Activated CD4-positive, alpha-beta T cell treated with anti-CD3 and anti-CD28 coated beads, Interleukin-2, amount 10 ng/mL, durations not matched to agents 24 days and 14 days (primary cell): ENCODE measurements at places on chromosomes 16 and 17. TPM values are rescaled to one million over a fixed set of nuclear protein-coding genes. Genes with fewer than 3 reads are reported as not detected.

Gene SRCIN1
- total RNA-seq, result 0.21 and 0.26 TPM in 2 replicates

Gene CDRT4
- total RNA-seq, result 0.79 and 3.3 TPM in 2 replicates

Gene SOX8
- total RNA-seq, result 0.77 and 0.92 TPM in 2 replicates

Gene MEIOB
- total RNA-seq, result not detected in 2 replicates

Gene PRSS33
- not detected in 2 replicates for total RNA-seq

Gene SLFN14
- total RNA-seq, result 0.07 TPM in 1 of 2 replicates, not detected in the other

Gene AURKB
- total RNA-seq, result 92.3 and 101 TPM in 2 replicates

Gene SDR42E1
- 5.3 and 5.4 TPM in 2 replicates for total RNA-seq

Gene SNX20
- 33.3 and 34.9 TPM in 2 replicates for total RNA-seq

Gene CD7
- 413 and 415 TPM in 2 replicates for total RNA-seq

Gene DOC2B
- total RNA-seq, result 0.98 and 1.0 TPM in 2 replicates

Gene RNF43
- 0.95 and 1.6 TPM in 2 replicates for total RNA-seq

Gene C1QTNF8
- total RNA-seq, result not detected in 2 replicates

Gene TBC1D3E
- not detected in 2 replicates for total RNA-seq

Gene RPL38
- 1,176 and 1,244 TPM in 2 replicates for total RNA-seq

Gene NFATC2IP
- total RNA-seq, result 108 and 112 TPM in 2 replicates

Gene CCL1
- total RNA-seq, result 105 and 111 TPM in 2 replicates

Gene KRT9
- total RNA-seq, result not detected in 2 replicates

Gene NLRC3
- total RNA-seq, result 19.1 and 22.1 TPM in 2 replicates

Gene RNF151
- total RNA-seq, result 0.57 TPM in 1 of 2 replicates, not detected in the other

Gene CDH3
- 0.19 and 0.37 TPM in 2 replicates for total RNA-seq

Gene CCL16
- not detected in 2 replicates for total RNA-seq

Gene RSL1D1
- total RNA-seq, result 375 and 379 TPM in 2 replicates

Gene DNAH2
- not detected in 2 replicates for total RNA-seq

Gene TPSAB1
- not detected in 2 replicates for total RNA-seq

Gene KRT40
- not detected in 2 replicates for total RNA-seq

Gene C17orf107
- total RNA-seq, result 1.4 and 1.7 TPM in 2 replicates

Gene TTLL6
- not detected in 2 replicates for total RNA-seq

Gene CACNG4
- not detected in 2 replicates for total RNA-seq

Gene TEX19
- 0.09 TPM in 2 replicates for total RNA-seq

Gene TMEM100
- total RNA-seq, result not detected in 2 replicates

Gene DLX4
- total RNA-seq, result 0.21 TPM in 1 of 2 replicates, not detected in the other
